ENCODE measurements at places on chromosomes 11 and 22.

DNA sequence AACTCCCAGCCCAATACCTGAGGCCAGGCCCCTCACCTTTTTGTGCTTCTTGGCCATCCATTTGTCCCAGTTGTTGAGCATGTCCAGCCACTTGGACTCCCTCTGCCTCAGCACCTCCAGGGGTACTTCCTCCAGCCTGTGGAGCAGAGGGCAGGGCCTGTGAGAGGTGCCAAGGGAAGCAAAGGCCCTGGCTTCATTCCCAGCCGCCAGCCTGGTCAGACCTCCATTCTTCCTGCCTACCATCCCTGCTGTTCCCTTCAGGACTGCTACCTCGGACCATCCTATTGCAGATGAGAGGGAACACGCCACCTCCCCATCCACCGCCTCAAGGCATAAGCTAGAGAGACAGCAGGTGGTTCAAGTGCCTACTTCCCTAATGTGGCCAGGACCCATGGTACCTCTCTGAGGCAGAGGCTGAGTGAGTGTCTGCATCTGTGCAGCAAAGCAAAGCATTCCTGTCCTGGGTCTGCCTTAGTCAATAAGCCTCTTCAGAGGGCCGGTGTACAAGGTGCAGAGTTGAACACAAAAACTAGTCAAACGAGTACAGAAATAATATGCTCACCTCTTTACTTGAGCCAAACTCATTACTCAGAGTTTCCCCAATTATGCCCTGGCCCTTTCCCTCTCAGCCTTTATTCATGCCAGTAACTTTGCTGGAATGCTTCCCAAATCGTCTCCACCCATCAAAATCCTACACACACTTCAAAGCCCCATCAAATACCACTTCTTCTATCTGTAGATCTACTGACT is 15.4 kb upstream of the CASTOR1 start:
- no peak for DNase-seq

GRCh38 chr11:45097721-45098493 is 48.5 kb upstream of the PRDM11 start:
- DNase-seq, result no peak

- DNase-seq, result no peak
These were observed 16.7 kb upstream of the UCP3 start for GRCh38 chr11:74025467-74026166.

- no peak for DNase-seq
These were observed 112.9 kb upstream of the GRK3 start for GRCh38 chr22:25451480-25452114.

DNA sequence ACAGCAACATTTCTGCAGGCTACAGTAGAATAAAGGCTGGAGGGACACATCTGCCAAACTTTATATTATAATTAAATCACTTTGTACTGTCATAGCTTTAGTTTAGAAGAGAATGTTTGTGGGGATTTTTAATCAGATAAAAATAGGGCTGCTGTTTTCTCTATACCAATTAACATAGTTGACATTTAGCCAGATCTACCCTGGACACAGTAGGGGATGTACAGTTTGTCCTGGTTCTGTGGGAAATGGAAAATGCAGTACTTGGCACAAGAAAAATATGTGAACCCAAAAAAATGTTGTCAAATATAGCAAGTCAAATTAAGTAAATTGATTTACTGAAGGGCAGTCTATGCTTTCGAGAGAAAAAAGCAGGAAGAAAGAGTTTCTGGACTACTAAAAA is 20.8 kb upstream of the PICALM start:
- DNase-seq, result no peak

DNA sequence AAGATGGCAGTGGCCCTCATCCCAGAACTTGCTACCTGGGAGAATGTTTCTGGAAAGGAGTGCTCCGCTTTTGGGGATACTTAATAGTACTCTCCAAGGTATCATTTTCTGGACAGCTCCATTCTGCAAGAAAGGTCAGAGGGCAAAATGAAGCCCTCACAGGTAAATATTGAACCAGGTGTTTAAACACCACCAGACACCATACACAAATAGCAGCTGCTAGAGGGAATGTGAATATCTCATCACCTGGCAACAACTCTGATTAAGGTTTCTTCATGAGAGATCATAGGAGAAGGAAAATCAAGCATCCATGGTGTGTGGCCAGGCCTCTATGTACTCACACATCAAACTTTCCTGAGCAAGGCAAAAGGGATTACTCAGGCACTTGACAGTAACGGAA is 226.1 kb upstream of the FAT3 start:
- no peak for DNase-seq

GRCh38 chr11:60889869-60890311 is 16.5 kb downstream of the PRPF19 start:
- DNase-seq, result no peak

- DNase-seq, result no peak
These were observed 8.4 kb upstream of the TNFRSF13C start for GRCh38 chr22:41935015-41935351.

- DNase-seq, result no peak
These were observed 8.1 kb downstream of the GRAMD1B start for GRCh38 chr11:123438131-123438627.

- no peak for DNase-seq
These were observed 34.2 kb upstream of the PRR5 start for GRCh38 chr22:44667829-44668189.

DNA sequence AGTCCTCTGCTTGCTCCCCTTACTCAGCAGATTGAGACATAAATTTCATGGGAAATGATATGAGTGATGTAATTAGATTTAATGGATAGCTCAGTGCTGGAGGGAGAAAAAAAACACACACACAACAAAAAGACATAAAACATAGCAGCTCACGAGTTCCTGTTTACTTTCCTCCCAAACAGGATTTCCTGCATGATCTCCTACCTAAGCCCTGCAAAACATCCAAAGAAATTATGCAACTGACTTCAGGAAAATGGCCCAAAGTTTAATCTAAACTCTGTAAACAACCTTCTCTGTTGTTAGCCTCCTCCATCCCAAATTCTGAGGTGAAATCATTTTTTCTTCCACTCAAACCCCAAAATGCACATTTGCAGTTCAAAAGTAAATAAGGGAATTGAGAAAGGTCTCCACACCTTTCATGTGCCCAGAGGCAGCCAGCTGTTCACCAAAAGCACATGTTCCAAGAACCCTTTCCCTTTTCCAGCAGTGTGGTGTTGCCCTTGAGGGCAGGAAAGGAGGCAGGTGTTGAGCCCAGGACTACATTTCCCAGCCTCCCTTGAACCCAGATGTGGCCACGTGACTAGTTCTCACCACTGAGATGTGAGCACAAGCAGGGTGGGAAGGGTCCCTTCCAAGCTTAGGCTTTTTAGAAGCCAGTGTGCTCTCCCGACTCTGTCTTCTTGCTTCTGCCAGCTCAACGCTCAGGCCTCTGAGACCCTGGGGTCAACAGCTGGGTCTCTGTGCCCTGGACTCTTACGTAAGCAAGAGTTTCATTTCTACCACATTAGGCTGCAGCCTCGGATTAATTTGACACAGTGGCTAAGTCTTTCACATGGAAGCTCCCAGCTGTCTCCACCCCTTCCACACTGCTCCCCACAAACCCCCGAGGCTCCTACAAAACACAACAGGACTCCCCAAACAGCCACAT is 301.2 kb downstream of the CTTN start:
- DNase-seq, result no peak

DNA sequence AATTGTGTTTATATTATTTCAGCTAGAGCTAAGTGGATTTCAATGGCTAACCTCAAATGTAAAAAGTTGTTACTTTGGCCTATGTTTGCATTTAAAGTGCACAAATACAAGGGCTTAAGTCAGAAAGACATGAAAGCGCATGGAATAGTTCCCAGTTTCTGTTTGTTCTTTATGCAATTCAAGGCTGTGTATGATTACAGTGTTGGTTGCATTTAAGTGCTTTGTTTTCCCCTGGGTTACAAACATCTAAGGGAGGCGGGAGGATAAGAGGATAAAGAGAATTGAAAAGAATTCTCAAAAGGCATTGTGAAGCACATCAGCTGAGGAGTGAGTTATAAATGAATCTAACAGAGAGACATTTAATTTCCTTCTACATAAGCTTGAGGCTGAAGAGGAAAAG is 453.4 kb downstream of the NTM start:
- no peak for DNase-seq

DNA sequence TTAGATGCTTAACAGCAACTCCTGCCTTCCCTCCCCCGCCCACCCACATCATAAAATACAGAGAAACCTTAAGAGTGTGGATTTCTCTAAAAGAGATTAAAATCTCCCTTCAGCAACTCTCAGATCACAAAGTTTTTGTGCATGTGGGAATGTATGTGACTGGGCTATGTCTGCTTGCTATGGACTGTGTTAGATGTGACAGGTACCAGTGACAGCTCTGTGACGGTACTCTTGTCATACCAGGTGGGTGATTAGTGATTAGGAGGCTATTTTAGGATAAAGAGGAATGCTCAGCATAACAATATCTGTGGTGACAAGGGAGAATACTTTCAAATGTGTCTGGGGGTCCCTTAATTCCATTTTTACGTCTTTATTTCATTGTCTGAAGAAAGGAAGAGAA is 60.2 kb downstream of the SYT9 start:
- no peak for DNase-seq

- peak; percentile 86 for DNase-seq
These were observed 701 bp upstream of the P2RX6 start for GRCh38 chr22:21014202-21014725.

DNA sequence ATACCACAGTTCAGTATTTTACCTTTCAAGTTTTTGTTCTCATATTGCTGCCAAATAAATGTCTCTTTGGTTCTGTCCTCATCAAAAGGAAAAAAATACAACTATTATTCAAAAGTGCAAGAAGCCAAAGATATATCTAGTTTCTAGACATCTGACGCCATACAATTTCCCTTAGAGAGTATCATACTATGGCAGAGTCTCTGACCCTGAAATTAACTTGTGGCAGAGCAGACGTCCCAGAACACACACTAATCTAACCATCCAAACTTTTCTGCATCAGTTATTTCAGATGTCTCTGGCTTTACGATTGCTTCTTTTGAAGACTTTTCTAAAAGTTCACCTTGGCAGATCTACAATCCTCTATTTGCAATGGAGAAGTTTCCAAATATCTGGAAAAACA is 2.7 kb downstream of the OR51T1 start:
- no peak for DNase-seq

GRCh38 chr11:70849031-70849430 is 403.3 kb downstream of the SHANK2 start:
- no peak for DNase-seq

DNA sequence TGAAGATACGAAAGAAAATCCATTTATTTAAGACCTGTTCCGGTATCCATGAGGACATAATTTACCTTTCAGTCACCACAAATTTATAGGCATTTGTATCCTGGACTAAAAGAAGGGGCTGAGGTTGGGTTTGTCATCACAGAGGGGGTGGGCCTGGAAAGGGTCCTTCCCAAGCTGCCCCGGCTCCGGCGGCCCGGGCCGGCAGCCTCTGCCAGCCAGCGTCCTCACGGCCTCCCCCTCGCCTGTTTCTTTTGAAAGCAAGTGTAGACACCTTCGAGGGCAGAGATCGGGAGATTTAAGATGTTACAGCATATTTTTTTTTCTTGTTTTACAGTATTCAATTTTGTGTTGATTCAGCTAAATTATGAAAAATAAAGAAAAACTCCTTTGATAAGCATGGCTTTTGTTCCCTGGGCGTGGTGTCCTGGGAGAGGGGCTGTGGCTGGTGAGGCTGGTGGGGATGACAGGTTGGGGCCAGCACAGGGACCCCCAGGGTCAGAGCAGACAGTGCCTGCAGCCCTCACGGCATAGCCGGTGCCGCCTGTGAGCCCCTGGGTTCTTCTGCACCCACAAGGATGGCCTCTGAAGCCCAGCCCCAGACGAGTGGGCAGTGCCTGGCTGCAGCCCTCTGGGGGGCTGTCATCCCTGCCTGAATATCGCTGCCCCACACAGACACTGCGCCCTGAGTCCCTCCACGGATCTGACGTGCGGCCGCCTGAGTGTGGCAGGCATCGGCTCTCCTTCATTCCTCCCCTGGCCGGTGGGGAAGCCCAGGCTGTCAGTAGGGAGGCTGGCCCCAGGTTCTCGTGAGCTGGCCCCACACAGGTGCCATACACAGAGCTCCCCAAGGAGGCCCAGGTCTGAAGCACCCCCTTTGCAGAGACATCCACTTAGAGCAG is 1075.9 kb downstream of the BRD1 start:
- DNase-seq, result no peak

- no peak for DNase-seq
These were observed 18.6 kb downstream of the LSP1 start for GRCh38 chr11:1871531-1871930.

GRCh38 chr11:69494851-69495250 is 13.4 kb downstream of the LINC01488 start:
- DNase-seq, result no peak

DNA sequence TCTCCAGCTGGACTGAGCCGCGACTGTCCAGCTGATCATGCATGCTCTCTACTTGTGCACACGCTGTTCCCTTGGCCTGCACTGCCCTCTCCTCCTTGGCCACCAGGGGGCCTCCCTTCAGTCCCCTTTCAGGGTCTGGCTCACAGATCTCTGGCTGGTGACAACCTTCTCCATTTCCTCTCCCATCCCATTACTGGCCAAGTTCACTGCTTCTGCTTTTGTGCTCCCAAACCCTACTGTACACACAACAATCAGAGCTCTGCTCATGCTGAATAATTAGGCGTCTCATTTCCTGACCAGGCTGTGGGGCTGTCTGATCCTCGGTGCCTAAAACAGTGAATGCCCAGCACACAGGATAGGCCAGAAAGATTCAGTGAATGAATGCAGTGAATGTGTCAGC is 224.0 kb upstream of the NARS2 start:
- DNase-seq, result peak; percentile 41

- DNase-seq, result no peak
These were observed 25.2 kb upstream of the KCNJ11 start for GRCh38 chr11:17413414-17414316.

DNA sequence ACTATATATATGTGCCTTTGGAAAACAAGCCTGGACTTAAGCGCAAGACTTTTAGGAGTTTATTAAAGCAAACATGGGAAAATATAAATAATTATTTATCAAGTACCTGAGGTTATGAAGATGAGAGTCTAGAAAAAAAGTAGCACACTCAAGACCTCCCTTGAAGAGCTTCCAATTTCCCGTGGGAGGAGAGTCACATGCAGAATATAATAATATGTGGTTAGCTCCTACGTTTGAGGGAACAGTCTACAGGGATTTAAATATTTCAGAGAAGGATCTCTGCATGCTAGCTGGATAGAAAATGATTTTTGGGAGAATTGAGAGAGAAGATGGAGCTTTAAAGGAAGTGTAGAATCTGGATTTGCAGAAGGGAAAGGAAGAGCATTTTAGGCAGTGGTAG is 183.8 kb downstream of the SWAP70 start:
- no peak for DNase-seq

GRCh38 chr22:48369789-48370507 is 1457.7 kb downstream of the BRD1 start:
- DNase-seq, result no peak

GRCh38 chr11:7367803-7368202 is 116.1 kb downstream of the SYT9 start:
- no peak for DNase-seq

All from SW 1271 (cell line).